Tibial nerve (tissue), 4 donors: ENCODE measurements at places on chromosomes 2 and 18.

DNA sequence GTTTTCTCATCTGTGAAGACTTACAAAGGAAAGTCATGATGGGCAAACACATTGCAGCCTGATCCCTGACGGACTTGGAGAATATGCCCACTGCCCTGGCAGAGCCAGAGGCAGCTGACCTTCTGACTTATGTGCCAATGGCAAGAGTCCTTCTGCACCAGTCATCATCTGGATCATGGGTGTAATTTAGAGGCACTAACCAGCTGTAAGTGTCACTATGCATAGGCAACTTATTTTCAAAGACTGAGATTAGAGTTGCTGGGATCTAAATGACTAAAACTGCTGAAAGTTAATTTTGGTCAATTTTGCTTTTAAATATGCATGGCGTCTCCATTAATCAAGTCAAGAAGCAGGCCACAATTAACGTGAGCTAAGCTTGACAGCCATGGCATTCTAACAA lies 261.2 kb downstream of the BCL11A start:
- DNase-seq = no peak

- no peak for DNase-seq
These were observed 43.5 kb downstream of the CRIM1 start for GRCh38 chr2:36399050-36399449.

DNA sequence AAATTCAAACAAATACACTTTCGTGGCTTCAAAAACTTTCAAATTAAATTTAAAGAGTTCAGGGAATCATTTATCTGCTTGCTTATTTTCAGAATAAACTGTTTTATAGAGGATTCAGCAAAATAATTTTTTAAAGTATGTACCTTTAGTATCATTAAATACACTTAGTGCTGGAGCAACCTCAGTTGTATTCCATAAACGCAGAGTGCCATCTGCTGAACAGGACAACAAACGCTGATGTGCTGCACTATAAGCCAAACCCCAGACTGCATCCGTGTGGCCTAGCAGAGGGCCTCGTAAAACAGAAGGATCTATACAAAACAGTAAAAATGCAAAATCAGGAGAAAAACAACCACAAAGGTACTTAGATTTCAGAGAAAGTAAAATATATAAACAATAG lies 108.6 kb downstream of the STRN start:
- DNase-seq = no peak

- DNase-seq = no peak
These were observed 4.8 kb downstream of the SOX11 start for GRCh38 chr2:5696945-5697521.

DNA sequence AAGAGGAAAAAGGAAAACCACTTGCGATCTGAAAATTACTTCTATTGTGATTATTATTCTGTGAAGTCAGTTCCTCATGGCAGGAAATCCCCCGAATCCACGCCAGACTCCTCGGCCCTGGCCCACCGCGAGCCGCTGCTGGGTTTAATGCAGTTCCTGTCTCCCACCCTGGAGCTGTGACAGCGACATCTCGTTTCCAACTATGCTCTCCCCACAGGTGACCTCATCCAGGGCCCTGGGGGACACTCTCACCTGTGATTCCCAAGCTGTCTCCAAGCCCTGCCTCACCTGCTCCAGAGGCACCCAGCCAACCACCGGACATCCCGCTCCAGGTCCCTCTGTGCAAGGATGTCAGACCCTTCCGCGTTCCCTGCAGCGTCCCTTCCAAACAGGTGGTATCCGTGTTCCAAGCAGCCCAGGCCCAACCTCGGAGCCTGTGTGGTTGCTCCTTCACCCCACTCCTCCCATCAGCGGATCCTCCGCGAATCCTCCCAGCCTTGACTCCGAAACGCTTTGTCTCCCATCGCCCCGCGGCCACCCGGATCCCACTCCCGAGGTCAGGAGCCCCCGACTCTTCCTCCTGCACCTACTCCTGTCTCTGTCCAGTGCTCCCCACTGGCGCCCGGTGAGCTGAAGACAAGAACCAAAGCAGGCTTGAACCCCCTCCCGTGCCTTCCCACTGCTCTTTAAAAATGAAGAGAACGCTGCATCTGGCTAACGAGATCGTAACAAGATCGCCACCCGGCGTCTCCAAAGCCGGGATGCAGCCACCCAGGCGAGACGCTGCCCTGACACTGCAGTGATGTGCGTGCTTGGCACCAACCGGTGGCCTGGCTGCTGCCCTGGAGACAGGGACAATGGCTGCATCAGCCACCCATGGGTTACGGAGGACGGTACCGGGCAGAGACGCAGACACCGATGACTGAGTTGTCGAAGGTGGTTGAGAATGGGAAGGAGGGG lies 96.5 kb downstream of the NDUFA10 start:
- no peak for DNase-seq

DNA sequence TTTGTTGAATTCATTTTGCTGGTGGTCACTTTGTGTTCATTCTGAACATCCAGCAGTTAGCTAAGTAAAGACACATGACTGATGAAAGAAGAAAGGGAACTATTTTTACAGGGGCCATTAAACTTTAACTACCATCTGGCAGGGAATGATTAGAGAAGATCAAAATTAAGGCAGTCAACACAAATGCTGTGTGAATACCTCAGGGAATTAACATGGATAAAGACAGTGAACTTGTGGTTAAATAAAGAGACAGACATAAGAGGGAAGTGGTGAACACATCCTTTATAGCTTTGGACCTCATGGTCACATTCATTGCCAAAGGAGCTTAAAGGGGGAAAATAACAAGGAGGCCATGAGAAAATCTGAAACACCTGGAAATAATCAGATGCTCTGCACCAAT lies 52.6 kb upstream of the ATP5MC3 start:
- DNase-seq = no peak

- DNase-seq = no peak
These were observed 20.0 kb downstream of the MERTK start for GRCh38 chr2:111918383-111918806.

DNA sequence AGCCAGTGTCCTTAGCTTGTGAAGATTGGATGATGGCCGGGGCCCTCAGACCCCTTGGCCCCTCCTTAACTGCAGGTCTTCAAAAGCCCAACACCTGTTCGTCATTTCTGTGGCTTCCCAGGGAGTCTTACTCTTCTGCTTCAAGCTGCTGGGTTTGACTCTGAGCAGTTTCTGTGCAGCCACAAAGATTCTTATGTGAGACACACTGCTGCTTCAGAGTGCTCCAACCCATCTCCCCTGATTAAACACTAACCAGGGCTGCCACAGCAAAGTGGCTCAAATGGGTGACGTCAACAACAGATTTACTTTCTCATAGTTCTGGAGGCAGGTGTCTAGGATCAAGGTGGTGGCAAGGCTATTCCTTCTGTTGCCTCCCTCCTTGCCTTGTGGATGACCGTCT lies 40.8 kb downstream of the TSN start:
- no peak for DNase-seq

DNA sequence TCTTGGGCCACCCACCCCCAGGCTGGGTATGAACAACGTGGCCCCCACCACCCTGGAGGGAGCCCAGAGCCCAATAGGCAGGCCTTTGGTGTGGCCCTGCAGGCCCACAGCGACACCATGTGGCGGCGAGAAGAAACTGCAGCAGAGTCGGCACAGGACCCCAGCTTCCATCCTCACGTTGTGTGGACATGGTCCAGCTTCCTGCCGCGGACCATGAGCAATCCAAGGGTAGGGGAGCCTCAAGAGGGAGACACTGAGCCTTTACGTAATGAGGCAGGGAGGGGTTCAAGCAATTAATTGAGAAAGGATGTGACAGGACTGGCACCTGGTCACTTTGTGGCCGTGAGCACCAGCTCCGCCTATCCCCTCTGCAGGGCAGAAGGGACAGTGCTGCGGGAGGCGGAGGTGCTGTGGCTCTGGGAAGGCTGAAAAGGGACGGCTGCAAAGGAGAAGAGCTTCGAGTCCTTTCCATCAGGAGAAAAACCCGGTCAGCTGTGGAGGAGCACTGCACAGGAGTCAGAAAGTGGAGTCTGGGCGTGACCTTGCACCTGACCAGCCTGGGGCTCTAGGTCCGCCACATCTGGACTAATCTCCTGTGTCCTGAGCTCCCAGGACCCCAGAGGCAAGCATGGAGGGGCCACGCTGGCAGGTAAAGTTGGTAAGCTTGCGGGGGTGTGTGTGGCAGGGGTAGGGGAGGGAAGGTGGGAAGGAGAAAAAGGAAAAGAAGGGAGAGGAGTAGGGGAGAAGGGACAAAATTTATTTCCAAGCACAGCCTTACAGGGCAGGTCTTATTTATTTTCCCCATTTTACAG lies 44.9 kb downstream of the TMEM37 start:
- no peak for DNase-seq

DNA sequence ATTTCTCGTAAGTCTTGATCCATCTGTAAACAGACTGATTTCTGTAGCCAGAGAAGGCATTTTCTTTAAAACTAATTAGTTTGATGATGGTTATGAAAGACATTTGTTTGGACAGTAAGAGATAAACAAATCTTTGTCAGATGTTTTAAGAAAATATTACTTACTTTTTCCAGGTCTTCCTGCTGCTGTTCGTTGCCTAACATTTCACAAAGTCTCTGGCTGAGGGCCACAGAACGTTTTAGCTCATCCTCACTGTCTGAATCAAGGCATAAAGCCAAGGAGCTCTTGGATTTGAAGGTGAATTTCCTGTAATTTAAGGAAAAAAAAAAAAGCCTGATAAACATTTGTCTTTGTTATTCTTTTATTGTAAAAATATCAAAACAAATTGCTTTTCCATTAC lies 57.8 kb downstream of the VIL1 start:
- peak; percentile 23 for DNase-seq

GRCh38 chr2:237128026-237128703 lies 42.5 kb downstream of the COPS8 start:
- peak; percentile 95 for DNase-seq

GRCh38 chr2:60470340-60470739 lies 83.1 kb downstream of the BCL11A start:
- DNase-seq = no peak

DNA sequence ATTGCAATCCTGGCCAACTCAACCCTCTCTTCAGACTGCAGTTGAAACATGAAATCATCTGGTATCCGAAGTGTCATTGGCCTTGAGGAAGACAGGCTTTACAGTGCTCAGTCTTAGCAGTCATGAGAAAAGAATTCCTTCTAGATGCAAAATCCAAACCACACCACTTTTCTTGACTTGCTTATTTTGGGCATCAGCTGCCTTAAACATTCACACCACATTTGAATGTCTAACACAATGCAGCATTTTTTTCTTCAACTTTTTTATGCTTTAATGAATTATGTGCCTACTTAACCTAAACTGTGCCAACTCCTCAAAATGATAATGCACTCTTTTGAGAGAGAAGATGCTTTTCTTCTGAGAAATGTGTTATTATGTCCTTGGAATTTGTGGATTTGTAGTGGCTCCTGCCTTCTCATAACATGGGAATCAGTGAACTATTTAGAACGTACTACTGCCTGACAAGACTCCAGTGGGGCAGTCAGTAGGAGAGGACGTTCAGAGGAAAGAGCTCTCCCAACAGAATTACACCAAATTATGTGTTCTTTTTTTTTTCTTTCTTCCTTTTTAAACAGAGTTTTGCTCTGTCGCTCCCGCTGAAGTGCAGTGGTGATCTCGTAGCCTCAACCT lies 3.2 kb upstream of the FAM98A start:
- DNase-seq = no peak

- DNase-seq = no peak
These were observed 40.0 kb downstream of the TEX44 start for GRCh38 chr2:231632559-231633142.

DNA sequence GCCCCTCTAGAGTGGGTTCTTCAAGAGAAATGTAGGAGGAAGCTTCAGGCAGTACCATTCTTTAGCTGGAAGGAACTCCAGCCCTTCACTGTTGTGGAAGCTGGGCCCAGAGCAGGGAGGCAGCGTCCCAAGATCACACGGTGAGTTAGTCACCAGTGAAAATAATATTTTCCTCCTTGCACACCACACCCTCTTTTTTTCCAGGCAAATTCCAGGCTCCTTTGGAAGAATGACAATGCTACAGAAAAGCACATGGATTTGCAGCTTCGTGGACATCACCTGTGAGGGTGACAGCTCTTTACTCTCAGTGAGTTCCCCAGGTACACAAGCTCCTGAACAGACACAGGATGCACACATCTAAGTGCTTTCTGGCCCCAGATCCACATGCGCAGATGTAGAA lies 157.1 kb downstream of the COL6A3 start:
- DNase-seq = peak; percentile 62

DNA sequence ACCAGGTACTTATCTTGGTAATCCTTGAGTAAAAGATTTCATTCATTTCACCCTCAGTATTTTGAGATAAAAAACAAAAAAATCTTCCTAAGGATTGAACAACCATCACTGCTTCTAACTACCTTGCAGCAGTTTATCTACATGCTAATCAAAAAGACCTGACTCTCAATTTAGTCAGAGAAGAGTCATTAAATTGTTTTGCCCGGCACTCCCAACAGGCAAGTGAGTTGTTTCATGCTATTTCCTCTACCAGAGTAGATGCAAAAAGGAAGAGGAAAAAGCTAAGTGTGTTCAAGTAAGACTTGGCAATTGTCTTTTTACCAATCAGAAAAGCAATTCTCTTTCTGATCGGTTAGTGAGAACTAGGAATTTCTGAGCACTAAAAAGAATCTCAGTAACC lies 39.5 kb downstream of the MYO5B start:
- DNase-seq = no peak

DNA sequence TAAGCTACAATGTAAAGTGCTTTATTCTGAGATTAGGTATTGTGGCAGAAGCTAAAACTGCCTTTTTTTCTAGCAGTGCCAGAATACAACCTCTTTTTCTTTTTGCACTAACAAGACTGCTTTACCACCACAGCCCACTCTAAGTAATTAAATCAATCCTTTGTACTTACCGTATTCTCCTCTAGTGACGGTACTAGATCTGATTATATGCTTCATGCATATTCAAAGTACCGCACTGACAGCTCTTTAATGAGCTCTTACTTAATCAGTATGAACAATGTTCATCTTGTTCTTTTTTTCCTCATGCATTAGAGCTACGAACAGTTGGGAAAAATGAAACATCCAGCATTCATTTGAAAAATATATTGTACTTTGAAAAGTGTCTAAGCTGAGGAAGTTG lies 16.1 kb upstream of the OTX1 start:
- no peak for DNase-seq

DNA sequence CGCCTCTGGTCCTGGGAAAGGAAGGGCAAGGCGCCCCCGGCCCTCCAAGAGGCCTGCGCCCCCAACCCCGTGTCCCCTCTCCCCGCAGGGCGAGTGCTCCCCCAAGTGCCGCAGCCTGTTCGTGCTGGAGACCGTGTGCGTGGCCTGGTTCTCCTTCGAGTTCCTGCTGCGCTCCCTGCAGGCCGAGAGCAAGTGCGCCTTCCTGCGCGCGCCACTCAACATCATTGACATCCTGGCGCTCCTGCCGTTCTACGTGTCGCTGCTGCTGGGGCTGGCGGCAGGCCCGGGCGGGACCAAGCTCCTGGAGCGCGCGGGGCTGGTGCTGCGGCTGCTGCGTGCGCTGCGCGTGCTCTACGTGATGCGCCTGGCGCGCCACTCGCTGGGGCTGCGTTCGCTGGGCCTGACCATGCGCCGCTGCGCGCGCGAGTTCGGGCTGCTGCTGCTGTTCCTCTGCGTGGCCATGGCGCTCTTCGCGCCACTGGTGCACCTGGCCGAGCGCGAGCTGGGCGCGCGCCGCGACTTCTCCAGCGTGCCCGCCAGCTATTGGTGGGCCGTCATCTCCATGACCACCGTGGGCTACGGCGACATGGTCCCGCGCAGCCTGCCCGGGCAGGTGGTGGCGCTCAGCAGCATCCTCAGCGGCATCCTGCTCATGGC lies 52.4 kb downstream of the SLC66A2 start:
- no peak for DNase-seq
